ENCODE measurements at places on chromosomes 5 and 9.

GRCh38 chr5:128483738-128484137, 54.3 kb downstream of the FBN2 start:
- DNase-seq, result no peak

DNA sequence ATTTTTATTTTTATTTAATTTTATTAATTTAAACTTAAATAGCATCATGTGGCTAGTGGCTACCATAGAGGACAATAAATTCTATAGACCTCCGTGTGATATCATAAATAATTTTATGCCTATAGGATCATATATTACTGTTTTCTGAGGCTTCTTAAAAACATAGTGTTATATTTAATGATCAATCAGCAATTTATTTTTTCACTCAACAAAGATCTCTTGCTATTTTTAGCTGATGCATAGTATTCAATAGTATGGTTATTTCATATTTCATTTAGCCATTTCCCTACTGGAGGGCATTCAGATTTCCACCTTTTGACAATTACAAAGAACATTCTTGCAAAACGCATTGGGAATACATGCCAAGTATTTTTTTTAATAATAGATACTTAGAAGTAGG, 114.1 kb downstream of the PDE4D start:
- DNase-seq, result no peak

DNA sequence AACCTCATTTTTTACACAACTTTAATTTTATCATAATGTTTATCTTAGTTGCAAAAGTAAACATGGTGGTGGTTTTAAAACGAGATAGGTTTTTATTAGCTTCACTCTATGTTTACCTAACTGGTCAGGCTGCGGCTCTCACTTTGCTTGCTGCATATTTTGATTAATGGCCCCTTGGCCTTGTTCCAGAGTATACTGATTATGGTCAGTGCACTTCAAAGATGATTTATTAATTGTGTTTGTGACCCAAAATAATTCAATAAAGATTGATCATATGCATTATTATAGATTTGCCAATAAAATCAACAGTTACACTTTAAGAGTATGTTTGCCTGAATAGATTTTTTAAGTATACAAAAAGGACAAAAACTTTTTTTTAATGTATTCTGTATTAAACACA, 188.0 kb downstream of the XRCC4 start:
- peak; percentile 89 for DNase-seq

DNA sequence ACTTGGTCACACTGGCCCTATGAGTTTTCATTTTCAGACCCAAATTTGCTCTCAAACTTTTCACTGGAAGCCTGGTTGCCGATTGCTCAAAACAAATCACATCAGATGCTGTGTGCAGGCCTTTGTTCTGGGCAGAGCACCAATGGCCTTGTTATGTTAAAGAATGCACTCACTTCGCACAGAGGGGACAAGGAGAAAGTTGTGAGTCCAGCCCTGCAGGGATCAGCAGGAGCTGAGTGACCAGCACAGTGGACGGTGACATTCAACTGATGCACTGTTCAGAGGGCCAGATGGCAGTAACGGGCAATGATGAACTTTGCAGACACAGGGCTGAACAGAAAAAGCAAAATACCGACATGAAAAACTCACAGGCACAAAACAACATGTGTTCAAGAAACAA, 86.1 kb downstream of the BARX1 start:
- DNase-seq, result no peak

Measured in COR-L47 (cell line).